ENCODE measurements at places on chromosomes 6 and 20.

DNA sequence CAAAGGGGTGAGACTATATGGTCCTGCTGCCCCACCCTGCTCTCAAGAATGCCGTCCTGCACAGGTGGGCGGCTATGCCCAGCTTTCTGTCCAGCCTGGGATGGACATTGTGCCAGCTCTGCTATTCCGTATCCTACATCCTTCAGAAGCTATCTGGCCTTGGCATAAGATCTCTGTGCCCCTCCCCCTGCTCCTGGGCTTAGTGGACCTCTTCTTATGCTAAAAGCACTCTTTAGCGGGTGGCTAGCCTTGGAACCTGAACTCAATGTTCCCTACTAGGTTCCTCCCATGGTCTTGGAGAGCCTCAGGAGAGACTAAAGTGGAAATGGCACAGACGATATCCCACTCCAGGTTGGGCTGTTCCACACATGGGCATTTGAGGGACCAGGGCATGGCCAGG, 22.5 kb downstream of the SCUBE3 start:
- DNase-seq = no peak

GRCh38 chr20:57682184-57683101, 27.4 kb downstream of the PMEPA1 start:
- no peak for DNase-seq

- peak; percentile 34 for DNase-seq
Observed at GRCh38 chr20:36573798-36574365, 485 bp downstream of the TGIF2 start.

GRCh38 chr6:125829433-125829832, 38.7 kb downstream of the NCOA7 start:
- peak; percentile 59 for DNase-seq

GRCh38 chr20:10447028-10447427, 11.9 kb downstream of the SLX4IP start:
- peak; percentile 21 for DNase-seq

GRCh38 chr6:112466373-112467151, 119.4 kb downstream of the RFPL4B start:
- no peak for DNase-seq

- no peak for DNase-seq
Observed at GRCh38 chr6:165223736-165224135, 85.7 kb downstream of the C6orf118 start.

DNA sequence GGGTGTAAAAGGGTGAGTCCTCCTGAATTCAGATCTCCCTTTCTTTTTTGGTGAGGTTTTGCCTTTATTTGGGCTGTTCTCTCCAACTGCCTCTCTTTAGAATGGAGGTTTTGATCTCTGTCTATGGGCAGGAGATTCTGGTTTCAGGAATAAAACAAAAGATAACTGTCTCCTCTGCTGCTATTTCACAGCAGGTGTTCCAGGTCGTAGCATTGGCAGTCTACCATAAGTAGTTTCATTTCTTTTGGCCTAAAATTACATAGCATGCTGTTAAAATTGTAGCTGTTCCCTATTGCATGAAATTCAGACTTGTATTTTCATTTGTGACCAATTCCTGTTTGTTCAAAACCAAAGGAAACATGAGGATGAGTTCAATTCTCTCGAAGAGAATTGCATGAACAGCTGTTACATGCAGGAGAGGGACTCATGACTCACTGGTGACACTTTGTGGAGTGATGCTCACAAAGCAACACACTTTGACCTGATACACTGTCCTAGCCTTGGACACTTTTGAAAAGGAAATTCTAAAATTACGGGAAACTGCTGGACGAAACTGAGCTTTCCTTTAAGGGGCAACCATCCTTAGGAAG, 76.8 kb upstream of the SIRPG start:
- DNase-seq = peak; percentile 38

DNA sequence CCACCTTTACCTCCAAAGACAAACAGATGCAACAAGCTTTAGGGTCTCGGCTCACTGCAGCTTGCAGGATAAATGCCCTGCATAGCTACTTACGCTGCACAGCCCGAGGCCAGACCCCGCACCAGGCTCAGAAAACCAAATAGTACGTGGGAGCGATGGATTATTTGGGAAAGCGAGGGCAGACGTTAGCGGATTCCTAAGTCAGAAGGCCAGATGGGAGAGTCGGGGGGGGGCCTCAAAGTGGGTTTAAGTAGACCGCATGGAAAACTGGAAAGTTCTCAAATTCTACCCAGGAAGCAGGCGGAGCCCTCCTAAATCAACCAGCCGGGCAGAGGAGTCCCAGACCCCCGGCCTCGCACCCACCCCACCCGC, 382 bp downstream of the SFT2D1 start:
- DNase-seq = no peak

- no peak for DNase-seq
Observed at GRCh38 chr6:163192591-163192990, 221.9 kb upstream of the QKI start.

GRCh38 chr6:144758602-144759001, 473.5 kb downstream of the UTRN start:
- DNase-seq = no peak

DNA sequence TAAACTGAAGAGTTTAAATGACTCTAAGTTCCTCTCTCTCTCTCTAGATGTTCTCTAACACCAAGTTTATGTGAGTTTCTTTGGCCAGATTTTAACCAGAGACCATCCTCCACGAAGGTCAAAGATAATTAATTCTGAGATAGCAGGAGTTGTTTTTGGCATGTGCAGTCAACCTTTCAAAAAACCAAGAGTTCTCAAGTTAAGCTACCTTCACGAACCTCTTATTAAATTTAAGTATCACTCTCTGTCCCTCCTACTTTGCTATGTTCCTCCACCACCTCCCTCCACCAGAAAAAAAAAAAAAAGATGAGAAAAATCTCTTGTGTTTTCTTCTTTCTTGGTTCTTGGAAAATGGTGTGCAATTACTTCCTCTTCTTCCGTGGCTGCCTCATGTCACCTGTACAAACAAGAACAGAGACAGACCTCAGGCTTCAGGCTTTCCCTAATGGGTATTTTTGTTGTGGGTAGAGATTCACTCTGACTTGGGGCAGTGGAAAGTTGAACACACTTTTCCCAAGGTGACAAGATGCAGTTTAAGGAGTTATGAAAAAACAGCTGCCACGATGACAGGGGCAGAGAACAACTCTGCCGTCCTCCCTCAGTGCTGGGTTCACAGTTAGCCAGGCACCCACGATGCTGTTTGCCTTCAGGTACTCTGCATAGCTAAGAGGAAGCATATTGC, 64.3 kb downstream of the ADTRP start:
- DNase-seq = peak; percentile 38

- no peak for DNase-seq
Observed at GRCh38 chr6:37783025-37783855, 36.3 kb upstream of the ZFAND3 start.

DNA sequence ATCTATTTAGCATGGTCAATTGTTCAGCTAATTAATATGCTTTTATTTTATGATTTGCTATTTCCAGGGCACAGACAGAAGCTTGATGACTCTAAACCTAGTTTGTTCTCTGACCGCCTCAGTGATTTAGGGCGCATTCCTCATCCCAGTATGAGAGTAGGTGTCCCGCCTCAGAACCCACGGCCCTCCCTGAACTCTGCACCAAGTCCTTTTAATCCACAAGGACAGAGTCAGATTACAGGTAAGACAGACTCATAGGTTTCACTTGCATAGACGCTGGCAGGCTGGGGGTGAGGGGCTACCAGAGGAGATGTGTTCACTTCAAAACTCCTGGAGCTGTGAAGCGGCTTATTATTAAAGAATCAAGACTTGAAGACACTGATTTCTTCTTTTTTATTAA, 114.1 kb upstream of the SUPT3H start:
- DNase-seq = no peak

DNA sequence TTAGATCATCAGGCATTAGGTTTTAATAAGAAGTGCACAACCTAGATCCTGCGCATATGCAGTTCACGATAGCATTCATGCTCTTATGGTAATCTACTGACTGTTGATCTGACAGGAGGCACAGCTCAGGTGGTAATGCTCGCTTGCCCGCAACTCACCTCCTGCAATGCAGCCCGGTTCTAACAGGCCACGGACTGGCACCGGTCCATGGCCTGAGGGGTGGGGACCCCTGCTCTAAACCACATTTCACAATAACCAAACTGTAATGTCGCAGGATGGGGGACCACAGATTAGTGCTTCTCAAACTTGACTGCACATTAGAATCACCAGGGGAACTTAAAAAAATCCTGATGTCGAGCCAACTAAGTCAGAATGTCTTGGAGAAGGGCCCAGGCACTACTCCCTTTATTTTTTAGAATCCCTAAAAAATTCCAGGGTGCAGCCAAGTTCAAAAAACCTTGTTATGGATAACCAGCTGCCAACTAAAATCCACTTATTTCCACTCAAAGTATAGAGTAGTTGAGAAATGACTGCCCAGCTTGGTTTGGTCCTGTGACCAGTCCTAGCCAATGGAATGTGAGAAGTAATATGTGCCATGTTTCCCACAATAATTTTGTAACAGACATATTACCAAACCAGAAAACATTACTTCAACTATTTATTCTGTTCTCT, 3.1 kb downstream of the SHPRH start:
- no peak for DNase-seq

- no peak for DNase-seq
Observed at GRCh38 chr6:103175056-103175455, 1684.7 kb downstream of the HACE1 start.

DNA sequence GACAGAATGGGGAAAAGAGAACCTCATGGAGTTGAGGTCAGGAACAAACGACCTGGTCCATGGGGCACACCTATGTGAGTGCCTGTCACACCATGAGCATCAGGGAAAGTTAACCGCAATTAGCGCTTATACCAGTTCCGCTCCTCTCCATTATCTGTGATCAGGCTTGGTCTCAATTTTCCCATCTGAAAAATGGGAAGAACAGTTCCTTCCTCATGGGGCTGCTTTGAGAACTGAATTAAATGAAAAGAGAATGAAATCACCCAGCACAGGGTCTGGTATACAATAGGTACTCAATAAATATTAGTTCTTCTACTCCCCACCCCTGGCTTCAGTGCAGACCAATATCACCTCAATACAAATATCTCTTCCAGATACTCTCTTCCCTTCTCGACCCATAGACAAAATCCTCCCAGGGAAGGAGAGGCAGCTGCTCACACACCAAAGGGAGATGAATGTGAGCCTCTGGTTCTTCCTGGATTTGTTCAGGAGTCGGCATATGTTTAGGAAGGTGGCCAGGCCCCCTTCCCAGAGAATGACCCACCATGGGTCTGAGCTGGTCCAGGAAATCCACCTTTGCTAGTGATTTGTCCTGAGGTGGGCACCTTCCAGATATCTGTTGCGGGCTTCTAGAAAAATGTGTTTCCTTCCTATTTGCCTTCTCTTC, 2.4 kb upstream of the PTGIS start:
- DNase-seq = no peak

GRCh38 chr6:24910961-24911725, 24.6 kb downstream of the RIPOR2 start:
- peak; percentile 35 for DNase-seq

DNA sequence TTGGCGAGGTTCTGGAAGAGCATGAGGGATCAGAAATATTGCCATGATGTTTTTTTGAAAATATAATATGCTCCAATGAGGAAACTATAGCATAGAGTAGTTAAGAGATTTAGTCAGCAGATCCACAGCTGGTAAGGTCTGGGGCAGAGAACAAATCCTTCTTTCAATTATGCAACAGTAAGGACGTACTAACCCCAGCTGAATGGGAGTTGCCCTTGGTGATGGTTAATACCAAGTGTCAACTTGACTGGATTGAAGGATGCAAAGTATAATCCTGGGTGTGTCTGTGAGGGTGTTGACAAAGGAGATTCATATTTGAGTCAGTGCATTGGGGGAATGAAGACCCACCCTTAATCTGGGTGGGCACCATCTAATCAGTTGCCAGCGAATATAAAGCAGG, 745.5 kb upstream of the NRSN1 start:
- no peak for DNase-seq

GRCh38 chr6:168934660-168935627, 318.7 kb downstream of the THBS2 start:
- no peak for DNase-seq

Data from central memory CD4-positive, alpha-beta T cell (primary cell).